NCI-H1436 treated with DMSO at 0.1 percent for 48 hours (cell line): ENCODE measurements at places on chromosomes 5 and 9.

DNA sequence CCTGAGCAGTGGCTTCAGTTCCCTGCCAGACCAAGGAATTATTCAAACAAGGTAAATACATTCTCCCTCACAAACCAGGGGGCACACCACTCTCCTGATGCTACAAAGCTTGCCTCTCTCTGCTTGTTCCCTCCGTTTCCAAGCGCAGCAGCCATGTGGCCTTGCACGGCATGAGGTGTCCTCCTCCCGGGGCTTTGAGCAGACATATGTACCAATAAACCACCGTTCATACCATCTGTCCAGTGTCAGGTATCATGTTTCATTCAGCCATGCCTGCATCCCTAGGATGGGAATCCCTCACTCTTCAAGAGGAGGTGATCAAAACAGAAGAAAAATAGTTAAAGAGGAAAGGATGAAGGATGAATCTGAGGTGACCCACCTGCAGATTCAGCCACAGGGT is 282.7 kb downstream of the ENC1 start:
- DNase-seq: no peak

- no peak for DNase-seq
Observed at GRCh38 chr9:88748566-88749261, 213.7 kb downstream of the NXNL2 start.

- no peak for DNase-seq
Observed at GRCh38 chr5:74319076-74319475, 321.5 kb downstream of the ENC1 start.

- DNase-seq: no peak
Observed at GRCh38 chr5:68255305-68256120, 40.0 kb downstream of the PIK3R1 start.

DNA sequence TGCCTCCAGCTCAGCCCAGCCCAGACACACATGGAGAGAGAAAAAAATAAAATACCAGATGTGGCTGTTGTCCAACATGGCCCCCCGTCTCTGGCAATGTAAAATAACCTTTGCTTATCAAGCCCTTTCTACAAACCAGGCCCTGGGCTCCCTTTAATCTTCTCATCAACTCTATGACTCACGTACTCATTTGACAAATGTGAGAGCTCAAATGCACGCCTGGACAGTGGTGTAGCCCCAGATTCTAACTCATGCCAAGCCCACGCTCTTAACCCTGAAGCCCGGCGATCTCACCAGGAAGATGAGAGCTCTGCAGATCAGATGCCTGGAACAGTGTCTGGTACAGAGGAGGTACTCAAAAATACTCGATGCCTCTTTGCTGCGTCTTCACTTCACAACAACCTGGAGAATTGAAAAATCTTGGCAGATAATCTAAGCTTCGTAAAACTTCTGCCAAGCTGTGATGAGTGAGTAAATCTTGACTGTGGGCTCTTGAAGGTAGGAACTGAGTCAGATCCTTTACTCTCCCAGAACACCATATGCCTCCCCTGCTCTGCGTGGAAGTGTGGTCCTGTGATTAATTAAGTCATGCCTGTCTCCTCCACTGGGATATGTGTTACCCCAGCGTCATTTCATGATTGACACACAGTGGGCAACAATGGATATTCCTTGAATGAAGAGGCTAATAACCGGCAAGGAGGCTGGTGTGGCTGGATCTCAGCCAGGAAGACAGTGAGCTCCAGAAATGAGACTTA is 102.0 kb upstream of the FSTL4 start:
- no peak for DNase-seq

GRCh38 chr9:17065062-17065461 is 69.8 kb upstream of the CNTLN start:
- no peak for DNase-seq

GRCh38 chr9:129317179-129318011 is 139.3 kb upstream of the IER5L start:
- no peak for DNase-seq

DNA sequence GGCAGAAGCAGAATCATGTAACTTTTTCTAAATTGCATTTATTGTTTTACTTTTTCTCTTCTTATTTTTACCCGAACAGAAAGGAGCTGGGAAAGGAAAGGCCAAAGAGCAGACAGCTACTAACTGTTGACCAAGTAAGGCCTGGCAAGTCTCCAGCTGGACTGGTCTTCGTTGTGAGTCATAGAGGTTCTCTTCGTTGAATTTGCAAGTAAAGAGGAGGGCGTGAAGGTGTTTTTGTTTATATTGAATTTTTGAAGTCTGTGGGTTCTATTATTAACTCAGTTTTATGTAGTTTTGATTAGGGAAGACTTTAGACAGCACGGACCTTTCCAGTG is 416.5 kb upstream of the CCNH start:
- DNase-seq: no peak

DNA sequence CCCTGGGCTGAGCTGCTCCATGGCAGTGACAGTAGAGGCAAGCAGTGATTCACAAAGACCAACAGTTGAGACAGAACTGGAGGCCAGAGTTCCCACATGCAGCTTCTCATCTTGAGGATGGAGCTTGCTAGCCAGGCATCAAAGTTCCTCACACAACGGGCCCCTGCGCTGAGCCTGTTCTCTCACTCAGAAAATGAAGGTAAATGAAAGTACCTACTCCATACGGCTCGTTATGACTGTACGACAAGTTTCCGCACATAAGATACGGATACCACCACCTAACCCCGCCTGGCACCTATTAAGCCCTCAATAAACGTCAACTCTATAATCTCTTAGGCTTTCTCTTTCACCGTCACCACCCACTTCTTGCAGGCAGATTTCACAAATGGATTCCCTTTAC is 12.9 kb downstream of the NOL6 start:
- DNase-seq: no peak

DNA sequence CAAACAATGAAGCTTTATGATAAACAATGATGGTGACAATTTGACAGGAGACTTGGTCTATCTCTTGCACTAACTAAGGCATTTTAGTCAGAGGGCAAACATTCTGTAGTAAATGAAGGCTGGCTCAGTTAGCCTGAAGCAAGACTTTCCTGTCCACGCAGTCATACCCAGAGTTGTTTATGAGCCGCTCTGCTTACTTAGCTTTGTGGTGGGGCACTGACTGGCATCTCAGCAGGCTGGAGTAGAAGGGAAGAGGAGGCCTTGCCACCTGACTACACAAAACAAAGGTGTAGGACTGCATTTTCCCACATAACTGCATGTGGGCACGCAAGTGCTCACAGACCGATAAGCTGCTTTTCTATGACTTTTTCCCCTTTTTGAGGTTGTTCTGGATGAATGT is 133.7 kb upstream of the EPB41L4A start:
- no peak for DNase-seq

- no peak for DNase-seq
Observed at GRCh38 chr9:34996905-34997279, 7.3 kb downstream of the DNAJB5 start.

DNA sequence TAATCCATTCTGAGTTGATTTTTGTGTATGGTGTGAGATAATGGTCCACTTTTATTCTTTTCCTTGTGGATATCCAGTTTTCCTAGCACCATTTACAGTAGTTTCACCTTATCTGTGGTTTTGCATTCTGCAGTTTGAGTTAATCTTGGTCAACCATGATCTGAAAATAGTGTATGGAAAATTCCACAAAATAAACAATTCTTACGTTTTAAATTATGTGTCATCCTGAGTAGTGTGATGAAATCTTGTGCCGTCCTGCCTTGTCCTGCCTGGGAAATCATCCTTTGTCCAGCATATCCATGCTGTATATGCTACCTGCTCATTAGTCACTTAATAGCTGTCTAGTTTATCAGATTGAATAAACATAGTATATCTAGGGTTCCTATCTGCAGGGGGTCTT is 42.1 kb downstream of the CDC42SE2 start:
- no peak for DNase-seq

DNA sequence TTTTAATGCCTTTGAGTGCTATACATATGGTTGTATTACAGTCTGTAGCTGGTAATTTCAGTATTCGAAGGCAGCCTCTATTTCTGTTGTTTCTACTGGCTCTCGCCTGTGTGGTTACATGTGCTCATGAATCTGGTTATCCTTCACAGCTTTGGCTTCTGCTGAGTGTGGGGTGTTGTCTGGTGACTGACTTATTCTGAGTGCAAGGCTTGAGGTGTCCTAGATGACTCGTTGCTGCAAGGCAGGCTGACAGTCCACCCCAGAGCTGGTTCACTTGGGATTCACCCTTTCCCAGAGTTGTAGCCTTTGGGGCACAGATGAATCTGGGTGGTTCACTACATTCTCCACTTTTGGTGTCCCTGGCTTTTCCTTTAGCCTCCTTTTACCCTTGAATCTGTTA is 41.4 kb downstream of the PDE8B start:
- no peak for DNase-seq

GRCh38 chr5:139110526-139111168 is 87.5 kb downstream of the SIL1 start:
- DNase-seq: no peak

- DNase-seq: no peak
Observed at GRCh38 chr5:32559411-32559810, 25.9 kb upstream of the SUB1 start.

DNA sequence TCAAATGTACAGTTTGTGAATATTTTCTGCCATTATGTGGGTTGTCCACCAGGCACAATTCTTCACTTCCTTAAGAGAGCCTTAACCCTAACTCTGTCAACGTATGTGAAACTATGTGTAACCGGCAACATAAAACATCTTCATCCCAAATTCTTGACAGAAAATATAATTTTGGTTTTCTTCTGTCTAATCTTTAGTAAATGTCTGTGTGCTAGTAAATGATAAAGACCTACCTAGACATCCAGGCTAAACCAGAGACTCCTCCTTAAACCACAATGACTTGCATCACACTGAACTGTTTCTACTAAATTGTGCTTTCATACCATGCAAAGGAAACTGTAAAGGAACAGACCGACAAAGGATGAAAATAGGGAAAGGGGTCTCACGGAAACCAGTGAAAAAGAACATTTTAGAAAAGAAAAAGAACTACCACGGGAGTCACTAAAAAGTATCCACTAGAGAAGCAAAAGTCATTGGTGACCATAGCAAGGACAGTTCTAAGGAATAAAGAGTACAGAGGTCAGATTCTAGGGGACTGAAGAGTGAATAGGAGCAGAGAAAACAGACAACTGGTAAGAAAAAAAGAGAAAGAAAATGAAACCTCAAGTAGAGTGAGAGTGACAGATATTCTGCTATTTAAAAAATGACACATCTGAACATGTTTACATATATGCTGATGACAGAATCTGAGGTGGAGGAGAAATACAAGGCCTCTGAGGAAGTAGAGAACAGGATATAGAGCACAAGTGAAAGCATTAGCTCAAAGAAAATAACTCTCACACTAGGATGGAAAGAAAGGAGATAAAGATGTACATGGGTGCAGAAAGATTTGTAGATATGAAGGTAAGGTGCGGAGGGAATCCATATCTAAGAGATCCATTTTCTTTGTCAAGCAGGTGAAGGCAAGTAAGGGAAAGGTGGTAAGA is 49.4 kb downstream of the FNIP1 start:
- no peak for DNase-seq
